ENCODE measurements at places on chromosomes 1 and 21. TPM values are rescaled to one million over a fixed set of nuclear protein-coding genes. Genes with fewer than 3 reads are reported as not detected.

Gene SAMD11
- polyA plus RNA-seq: 4.9 TPM

DNA sequence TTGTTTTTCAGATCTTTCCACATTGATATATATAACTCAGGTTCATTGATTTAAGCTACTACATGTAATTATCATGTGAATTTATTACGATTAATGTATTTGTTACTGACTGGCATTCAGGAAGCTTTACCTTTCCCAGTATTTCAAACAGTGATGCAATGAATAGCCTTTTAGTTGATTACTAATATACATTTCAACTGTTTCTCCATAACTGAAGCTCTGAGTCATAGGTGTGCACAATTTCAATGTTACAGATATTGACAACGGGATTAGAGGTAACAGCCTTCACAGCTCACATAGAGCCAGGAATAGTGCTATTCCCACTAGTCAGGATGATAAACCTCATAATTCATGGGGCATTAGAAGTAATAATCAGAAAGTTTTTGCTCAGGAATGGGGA is 25.1 kb downstream of the RAVER2 start:
- peaks cover 5% of the 10 kb centered on the region for H3K4me1 ChIP-seq
- H3K27me3 ChIP-seq: no peaks in the 10 kb centered on the region
- H3K36me3 ChIP-seq: peaks cover 2% of the 10 kb centered on the region
- no peak overlapping the region for H3K27ac ChIP-seq
- DNase-seq: no peak

Gene SPRR4
- not detected for polyA plus RNA-seq

DNA sequence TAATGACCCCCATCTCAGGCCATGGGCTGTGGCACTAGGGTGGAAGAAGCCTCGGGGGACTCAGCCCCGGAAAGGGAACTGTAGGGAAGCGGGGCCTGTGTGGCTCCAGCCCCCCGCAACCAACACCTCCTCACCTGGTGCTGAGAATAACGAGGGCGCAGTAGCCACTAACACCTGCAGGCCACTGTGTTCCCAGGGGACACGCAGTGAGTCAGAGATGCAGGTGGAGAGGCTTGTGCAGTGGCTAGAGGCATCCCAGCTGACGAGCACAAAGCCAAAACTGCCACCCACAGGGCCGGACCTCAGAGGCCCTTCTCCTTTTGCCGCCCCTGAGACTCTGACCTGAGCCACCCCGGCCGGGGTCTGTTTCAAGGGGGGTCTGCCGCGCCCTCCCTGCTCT is 33.5 kb upstream of the CCDC27 start:
- no peaks in the 10 kb centered on the region for H3K36me3 ChIP-seq
- no peaks in the 10 kb centered on the region for H3K4me1 ChIP-seq
- no peak for DNase-seq

GRCh38 chr1:235714205-235714897 is 64.8 kb upstream of the GNG4 start:
- no peaks in the 10 kb centered on the region for H3K27me3 ChIP-seq
- no peak overlapping the region for H3K4me3 ChIP-seq
- H3K36me3 ChIP-seq: no peaks in the 10 kb centered on the region
- no peak overlapping the region for H3K27ac ChIP-seq

Gene GCSAML
- 0.07 TPM for polyA plus RNA-seq

- DNase-seq: peak; percentile 64
- H3K27ac ChIP-seq: peak overlapping the region; percentile 88
- peaks cover 36% of the 10 kb centered on the region for H3K4me1 ChIP-seq
- no peaks in the 10 kb centered on the region for H3K27me3 ChIP-seq
These were observed 1.9 kb upstream of the DENND2D start for GRCh38 chr1:111202366-111202706.

Gene TRIM17
- polyA plus RNA-seq: 0.48 TPM

Gene LIN28A
- not detected for polyA plus RNA-seq

GRCh38 chr1:42359466-42359865 is 21.1 kb upstream of the RIMKLA start:
- H3K4me1 ChIP-seq: no peaks in the 10 kb centered on the region
- no peak for DNase-seq
- no peak overlapping the region for H3K27ac ChIP-seq
- H3K36me3 ChIP-seq: no peaks in the 10 kb centered on the region

DNA sequence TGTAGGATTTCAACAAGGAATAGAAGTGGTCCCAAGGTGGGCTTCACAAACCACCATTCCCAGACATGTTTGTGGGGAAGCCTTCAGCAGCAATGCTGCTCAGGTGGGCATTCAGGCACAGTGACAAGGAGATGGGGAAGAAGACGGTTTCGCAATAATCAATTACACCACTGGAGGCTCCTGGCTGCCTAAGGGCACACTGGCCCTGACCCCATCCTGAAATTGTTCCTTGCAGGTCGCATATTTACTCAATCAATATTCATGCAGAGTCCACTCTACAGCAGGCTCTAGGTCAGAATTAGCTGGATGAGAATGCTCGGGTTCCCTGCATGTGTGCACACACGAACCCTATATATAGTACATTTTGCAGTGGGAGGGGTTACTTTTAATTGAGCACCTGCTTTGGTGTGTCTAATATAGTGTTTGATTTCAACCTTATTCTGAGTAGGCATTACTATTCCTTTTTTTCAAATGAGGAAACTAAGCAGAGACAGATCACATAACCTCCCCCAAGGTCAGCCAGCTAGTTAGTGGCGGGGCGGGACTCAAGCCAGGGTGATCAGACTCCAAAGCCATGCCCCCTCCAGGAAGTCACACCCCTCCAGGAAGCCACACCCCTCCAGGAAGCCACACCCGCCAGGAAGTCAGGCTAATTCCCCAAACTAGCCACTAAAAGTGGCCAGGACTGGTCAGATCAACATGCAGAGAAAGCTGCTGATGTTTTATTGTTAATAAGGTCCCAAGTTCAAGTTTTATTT is 106.5 kb downstream of the HLCS start:
- H3K36me3 ChIP-seq: no peaks in the 10 kb centered on the region
- no peak overlapping the region for H3K4me3 ChIP-seq
- H3K27ac ChIP-seq: peak overlapping the region; percentile 63
- peak; percentile 81 for DNase-seq
- peaks cover 2% of the 10 kb centered on the region for H3K4me1 ChIP-seq

DNA sequence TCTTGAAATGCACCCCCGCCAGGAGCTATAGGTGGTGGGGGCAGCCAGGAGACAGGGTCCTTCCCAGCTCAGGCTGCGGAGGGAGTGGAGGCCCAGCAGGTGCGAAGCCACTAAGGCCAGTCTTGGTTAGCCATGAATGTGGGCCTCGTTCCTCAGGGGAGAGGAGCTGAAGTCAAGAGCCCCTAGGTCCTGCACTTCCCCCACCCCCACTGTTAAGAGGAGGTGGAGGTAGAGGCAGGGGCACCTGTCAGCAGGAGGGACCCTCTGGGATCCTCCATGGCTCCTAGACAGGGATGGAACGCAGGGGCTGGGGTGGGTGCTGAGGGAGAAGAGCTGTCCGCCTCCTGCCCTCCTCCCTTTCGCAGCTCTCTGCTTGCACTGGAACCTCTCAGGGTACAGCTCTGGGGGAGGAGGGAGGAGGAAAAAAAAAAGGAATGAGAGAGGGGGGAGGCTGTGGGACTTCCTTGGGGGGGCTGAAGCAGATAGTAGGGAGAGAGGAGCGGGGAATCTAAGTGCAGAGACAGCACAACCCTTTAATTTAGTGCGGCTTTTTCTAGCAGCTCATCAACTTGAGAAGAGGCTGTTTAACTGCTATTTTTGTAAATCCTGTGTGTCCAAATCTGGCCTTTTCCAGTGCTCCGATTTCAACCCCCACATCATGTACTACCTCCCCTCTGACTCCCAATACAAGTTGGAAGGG is 37.0 kb downstream of the MATN1 start:
- no peaks in the 10 kb centered on the region for H3K4me1 ChIP-seq
- H3K27me3 ChIP-seq: no peaks in the 10 kb centered on the region
- H3K4me3 ChIP-seq: no peak overlapping the region
- DNase-seq: no peak

Gene COL16A1
- 15.3 TPM for polyA plus RNA-seq

- no peaks in the 10 kb centered on the region for H3K36me3 ChIP-seq
- no peak overlapping the region for H3K4me3 ChIP-seq
- H3K4me1 ChIP-seq: peaks cover 4% of the 10 kb centered on the region
These were observed 4.6 kb downstream of the KLHDC8A start for GRCh38 chr1:205351984-205352713.

- H3K36me3 ChIP-seq: no peaks in the 10 kb centered on the region
- no peak overlapping the region for H3K4me3 ChIP-seq
- peak; percentile 61 for DNase-seq
- no peak overlapping the region for H3K27ac ChIP-seq
These were observed 68.1 kb downstream of the RPS6KA1 start for GRCh38 chr1:26597629-26598039.

- peaks cover 6% of the 10 kb centered on the region for H3K4me1 ChIP-seq
- no peaks in the 10 kb centered on the region for H3K27me3 ChIP-seq
- H3K27ac ChIP-seq: no peak overlapping the region
- H3K4me3 ChIP-seq: no peak overlapping the region
- H3K36me3 ChIP-seq: no peaks in the 10 kb centered on the region
These were observed 58.3 kb downstream of the ERI3 start for GRCh38 chr1:44296806-44297205.

GRCh38 chr1:225567789-225568188 is 85.1 kb downstream of the ENAH start:
- H3K27ac ChIP-seq: no peak overlapping the region
- H3K27me3 ChIP-seq: no peaks in the 10 kb centered on the region
- no peak overlapping the region for H3K4me3 ChIP-seq
- no peaks in the 10 kb centered on the region for H3K36me3 ChIP-seq

- no peaks in the 10 kb centered on the region for H3K4me1 ChIP-seq
- H3K27me3 ChIP-seq: no peaks in the 10 kb centered on the region
- DNase-seq: no peak
- no peaks in the 10 kb centered on the region for H3K36me3 ChIP-seq
These were observed 348.7 kb downstream of the OMA1 start for GRCh38 chr1:58197811-58198210.

DNA sequence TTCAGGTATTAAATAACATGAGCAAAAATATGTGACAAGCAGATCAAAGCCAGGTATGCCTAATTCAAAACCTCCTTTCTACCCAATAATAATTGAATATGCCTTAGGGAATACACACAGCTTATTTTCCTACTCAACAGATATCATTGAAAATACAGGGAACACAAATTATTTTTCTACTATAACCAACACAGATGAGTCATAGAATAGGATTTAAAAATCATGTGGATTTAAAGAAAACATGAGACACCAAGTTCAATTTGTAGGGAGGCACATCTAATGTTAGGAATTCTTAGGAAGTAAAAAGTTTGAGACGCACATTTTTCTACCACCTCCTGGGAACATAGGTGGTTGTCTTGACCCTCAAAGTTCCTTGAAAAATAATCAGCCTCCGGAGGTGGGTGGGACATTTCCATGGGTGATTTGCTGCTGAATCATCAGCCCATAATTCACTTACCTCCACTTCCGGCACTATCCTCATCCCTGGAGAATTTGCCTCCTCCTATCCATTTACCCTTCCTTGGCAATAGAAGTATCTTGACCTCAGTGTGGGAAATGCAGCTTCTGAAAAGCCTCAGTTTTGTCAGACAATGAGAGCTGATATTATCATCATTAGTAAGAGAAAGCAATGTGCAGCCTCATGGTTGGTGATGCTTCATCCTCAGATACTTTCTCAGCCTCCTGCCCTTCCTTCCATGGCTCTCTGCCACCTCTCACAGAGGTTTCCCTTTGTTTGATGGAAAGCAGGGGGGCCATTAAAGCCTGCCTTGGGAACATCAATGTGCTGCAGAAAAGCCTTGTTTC is 33.5 kb upstream of the RGS4 start:
- H3K4me3 ChIP-seq: no peak overlapping the region
- H3K36me3 ChIP-seq: no peaks in the 10 kb centered on the region
- no peaks in the 10 kb centered on the region for H3K27me3 ChIP-seq

Gene DENND2C
- 0.61 TPM for polyA plus RNA-seq

Measured in small intestine (tissue), 16 donors.